ENCODE measurements at places on chromosomes 7 and 10. TPM values are rescaled to one million over a fixed set of nuclear protein-coding genes. Genes with fewer than 3 reads are reported as not detected.

AKR1C2 gene
- 22.6 TPM for total RNA-seq

STOX1 gene
- 7.0 TPM for total RNA-seq

LIPF gene
- not detected for total RNA-seq

OR2A42 gene
- not detected for total RNA-seq

CLDN4 gene
- total RNA-seq: 0.31 TPM

SPDYE11 gene
- total RNA-seq: not detected

HABP2 gene
- 0.31 TPM for total RNA-seq

- DNase-seq: no peak
Observed at GRCh38 chr7:114148779-114149178, 230.0 kb upstream of the PPP1R3A start.

DNA sequence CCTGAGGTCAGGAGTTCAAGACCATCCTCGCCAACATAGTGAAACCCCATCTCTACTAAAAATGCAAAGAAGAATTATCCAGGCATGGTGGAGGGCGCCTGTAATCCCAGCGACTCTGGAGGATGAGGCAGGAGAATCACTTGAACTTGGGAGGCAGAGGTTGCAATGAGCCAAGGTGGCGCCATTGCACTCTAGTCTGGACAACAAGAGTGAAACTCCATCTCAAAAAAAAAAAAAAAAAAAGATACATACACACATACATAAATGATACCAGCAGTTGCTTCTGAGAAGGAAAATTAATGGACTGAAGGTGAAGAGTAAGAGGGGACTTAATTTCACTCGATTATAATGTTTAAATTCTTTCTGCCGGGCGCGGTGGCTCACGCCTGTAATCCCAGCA lies 40.2 kb upstream of the PAX2 start:
- DNase-seq: no peak

DNA sequence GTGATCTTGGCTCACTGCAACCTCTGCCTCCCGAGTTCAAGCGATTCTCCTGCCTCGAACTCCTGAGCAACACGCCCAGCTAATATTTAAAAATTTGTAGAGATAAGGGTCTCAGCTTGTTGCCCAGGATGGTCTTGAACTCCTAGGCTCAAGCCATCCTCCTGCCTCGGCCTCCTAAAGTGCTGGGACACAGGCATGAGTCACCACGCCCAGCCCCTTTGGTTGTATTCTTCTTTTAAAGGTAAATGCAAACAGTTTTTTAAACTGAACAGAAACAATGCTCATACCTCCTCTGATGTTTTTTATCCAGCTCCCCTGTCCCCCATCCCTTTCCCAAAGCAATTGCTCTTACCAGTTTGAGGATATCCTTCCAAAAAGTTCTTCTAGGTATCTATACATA lies 79.5 kb upstream of the DUSP5 start:
- no peak for DNase-seq

- no peak for DNase-seq
Observed at GRCh38 chr7:120996988-120997345, 8.5 kb downstream of the CPED1 start.

DNA sequence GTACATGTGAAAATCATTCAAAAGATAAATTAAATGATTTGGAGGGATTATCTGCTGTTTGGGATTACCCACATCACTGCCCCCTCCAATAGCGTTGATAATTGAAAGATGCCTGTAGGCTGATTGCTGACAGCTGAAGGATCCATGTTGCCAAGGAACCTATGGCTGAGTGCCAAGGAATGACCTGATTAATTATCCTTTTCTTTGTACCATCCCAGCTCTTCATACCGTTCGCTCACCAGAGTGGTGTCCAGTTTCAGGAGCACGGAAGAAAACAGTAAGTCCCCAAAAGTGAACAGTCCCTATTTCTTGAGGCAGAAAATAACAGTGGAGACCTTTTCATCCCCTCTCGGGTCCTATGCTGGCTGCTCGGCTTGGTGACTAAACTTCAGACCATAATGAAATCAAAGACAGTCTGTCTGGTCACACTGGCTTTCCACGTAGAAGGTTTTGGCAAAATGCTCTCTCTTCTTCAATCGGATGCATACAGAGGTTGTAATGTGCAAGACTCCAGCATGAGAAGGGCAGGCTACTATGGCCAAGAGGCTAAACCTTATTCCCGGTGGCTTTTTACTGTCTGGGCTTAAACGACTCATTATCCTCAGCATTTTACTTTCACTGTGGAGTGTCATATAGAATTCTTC lies 108.8 kb downstream of the SPAG6 start:
- no peak for DNase-seq

DNA sequence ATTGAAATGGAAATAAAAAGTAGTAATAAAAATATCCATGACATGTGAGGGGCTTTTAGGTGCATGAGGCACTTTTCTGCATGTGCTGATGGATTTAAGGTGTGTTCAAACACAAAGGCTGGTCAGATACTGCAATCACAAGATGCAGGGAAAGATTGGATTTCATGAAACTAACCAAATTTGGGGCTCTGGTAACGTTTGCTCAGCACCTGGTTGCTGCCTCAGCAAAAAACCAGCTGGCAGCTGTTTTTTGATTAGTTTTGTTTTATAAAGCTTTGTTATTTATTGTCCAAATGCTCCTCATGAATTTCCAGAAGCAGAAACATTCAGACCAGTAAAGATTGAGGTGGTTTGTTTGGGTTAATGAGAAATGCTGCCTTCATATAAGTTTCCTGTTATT lies 195.7 kb upstream of the NRG3 start:
- DNase-seq: no peak

DNA sequence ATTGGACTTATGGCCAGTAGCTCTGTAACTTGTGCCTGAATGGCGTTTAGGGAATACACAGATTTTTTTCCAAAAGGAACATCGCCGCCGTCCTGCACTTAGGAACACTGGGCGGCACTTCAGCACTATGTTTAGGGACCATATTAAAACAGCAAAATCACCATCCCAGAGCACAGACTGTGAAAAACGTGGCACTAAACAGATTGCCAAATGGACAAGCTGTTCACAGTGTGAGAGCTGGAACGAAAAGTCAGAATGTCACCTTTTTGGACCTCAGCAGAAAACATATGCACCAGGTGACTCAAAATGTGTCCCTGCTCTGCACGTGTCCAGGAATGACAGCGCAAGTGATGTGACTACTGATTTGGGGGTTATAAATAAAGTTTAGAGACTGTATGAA lies 87.9 kb downstream of the ODAD2 start:
- no peak for DNase-seq

DNA sequence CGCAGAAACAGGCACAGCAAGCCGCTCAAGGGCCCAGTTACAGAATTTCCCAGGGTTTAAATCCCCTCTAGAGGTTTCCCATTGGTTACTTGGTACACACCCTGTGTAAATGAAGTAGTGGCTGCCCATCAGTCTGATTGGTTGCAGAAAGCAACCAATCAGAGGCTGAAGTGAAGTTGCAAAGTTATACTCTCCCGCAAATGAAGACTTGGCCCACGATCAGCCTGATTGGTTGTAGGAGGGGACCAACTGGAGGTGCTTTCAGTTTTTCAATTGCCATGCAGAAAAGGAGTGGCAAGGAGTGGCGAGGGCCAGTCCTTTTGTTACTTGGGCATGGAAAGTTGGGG lies 909.2 kb upstream of the AUTS2 start:
- no peak for DNase-seq

DNA sequence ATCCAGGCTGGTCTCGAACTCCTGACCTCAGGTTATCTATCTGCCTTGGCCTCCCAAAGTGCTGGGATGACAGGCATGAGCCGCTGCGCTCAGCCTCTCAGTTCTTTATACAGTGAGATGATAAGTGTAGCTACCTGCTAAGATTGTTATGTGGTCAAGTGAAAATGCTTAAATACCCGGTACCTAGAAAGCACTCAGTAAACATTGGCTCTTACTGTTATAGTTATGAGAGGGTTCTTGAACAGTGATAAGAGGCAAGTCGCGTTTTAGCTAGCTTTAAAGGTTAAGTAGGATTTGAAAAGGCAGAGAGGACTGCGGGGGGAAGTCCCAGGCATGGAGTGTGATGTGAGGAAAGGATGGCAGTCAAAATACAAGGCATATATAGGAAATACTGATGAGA lies 4.5 kb downstream of the ZKSCAN1 start:
- DNase-seq: no peak

DNA sequence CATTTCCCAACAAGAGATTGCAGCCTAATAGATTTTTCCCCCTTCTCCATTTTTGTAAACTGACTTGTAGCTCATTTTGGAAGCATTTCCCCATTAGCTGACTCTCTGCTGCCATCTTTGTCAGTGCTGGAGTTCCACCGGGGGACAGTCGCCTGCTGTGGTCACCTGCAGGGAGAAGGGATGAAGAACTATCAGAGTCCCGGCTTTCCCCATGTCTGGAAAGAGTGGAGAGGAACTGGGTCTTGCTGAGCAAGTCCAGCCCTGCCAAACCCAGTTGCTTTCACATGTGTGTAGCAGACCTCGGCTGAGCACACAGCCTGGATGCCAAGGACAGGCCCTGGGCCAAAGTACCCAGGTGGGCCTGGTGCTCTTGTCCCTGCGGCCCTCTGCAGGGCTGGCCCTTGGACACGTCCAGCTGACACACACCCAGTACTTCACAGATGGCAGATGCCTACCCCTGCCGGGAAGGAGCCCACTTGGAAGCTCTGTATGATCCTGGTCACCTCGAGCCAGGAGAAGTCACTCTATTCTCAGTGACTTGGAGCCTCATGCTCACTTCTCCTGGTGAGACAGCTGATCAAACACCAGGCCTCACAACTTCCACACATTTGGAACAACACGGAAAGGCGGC lies 157.3 kb upstream of the NPVF start:
- DNase-seq: no peak

DNA sequence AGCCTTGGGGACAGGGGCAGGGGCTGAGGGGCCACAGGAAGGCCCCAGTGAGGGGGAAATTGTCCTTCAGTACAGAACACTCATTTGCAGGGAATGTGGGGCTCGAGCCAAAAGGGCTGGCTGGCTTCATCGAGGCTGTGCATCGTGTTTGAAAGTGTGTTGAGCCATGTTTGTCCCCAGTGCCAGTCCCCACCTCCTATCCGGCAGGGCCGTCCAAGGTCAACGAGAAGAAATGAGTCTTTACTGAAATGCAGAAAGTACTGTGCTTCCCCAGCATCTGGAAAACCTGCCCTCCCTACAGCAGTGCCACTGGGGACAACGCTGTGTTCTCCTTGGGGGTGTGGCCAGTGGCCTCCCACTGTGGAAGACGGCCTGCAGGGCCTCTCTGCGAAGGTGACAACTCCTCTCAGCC lies 214.1 kb downstream of the KLF6 start:
- no peak for DNase-seq

DNA sequence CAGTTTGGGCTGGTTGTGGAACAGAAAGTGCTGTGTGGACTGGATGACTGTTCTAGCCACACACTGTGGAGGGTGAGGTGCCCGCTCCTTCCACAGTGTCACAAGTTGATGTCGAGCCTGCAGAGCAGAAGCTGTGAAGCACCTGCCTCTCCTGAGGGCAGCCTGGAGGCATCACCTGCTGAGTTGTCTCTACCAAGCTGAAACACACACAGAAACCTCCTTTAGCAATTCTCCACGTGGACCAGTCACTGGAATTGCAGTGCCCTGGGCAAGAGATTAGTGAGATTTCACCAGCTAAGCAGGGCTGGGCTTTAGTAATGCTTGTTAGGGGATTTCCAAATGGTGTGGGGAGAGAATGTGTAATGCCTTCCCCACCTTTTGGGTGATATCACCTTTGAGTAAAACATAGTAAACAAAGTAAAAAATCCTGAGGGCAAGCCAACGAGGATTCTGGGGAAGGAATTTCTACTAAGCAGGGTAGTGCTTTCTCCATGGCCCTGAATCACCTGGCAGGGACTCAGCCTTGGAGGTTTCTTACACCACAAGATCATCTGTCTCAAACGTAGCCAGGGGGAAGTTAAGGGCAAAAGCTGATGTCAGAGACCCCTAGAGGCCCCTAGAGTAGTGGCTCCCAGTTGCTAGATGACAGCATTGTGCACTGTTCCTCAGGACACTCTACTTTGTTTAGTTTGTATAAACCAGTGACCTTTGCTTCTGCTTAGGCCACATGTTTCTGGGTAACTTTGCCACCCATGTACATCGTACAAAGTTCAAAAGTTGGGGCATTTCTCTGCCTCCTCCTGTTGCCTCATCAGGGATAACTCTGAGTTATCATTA lies 233.1 kb upstream of the IGFBP3 start:
- no peak for DNase-seq

DNA sequence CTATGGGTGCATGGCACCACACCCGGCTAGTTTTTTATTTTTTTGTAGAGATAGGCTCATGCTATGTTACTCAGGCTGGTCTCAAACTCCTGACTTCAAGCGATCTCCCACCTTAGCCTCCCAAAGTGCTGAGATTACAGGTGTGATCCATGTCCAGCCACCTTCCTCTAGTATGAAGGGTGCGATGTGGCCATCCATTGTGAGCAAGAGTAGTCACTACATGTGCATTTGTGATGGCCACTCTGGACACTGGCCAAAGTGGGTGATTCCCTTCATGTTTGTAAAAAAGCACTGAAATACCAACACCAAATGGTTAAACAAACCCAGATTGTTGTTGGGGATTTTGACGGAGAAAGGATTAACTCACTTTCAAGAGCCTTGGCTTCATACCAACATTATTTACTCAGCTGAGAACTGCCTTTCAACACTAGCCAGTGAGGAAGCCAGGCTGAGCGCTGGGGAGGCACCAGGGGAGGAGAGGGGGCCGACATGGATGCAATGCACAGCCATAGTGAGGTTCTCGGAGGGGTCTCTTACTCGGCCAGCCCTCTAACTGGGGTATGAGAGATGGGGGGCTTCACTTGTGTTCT lies 198.1 kb upstream of the LYZL2 start:
- no peak for DNase-seq

- DNase-seq: no peak
Observed at GRCh38 chr7:100493476-100494264, 9.9 kb downstream of the NYAP1 start.

- DNase-seq: no peak
Observed at GRCh38 chr10:59876695-59877094, 29.7 kb downstream of the CCDC6 start.

GRCh38 chr10:102648269-102648888 lies 4.1 kb downstream of the TRIM8 start:
- no peak for DNase-seq

GRCh38 chr7:1514407-1514806 lies 10.2 kb upstream of the INTS1 start:
- DNase-seq: no peak

DNA sequence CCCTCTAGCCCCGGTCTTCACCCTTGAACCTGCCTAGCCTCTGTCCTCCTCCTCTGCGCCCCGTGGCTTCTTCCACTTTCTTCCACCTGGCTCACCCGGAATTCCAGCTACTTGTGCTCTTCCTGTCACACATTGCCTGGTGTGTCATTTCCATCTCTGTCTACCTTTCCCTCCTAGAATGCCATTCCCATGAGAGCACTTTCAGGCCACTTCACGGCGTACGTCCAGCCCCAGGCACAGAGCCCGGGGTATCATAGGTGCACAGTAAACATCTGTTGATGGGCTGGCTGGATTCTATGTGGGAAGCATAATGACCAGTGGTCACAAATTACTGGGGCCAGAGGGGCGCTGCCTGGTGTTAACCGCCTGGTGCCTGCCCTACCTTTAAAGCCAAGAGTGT lies 161.3 kb downstream of the CUX1 start:
- no peak for DNase-seq
